SHP77 treated with DMSO at 0.1 percent for 48 hours (cell line): ENCODE measurements at places on chromosomes 12 and 14.

- no peak for DNase-seq
Measured at GRCh38 chr14:69595336-69595735, 16.1 kb upstream of the SUSD6 start.

DNA sequence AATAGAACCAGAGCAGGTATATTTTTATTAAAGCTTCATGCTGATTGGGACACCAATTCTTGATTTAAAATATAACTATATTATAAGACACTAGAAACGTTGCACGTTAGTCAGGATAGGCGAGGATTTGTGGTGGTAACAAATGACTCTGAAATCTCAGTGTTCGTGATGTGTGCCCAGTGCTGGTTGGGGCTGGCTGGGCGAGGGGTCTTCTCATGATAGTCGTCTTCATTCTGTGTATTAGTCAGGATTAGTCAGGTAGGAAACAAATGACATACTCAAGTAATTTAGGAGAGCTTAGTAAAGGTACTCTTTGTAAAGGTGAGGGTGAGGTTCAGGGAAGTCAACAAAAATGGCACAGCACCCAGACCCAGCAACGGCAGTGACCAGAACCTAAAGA, 73.9 kb upstream of the HIF1A start:
- DNase-seq = no peak

- DNase-seq = no peak
Measured at GRCh38 chr14:64723691-64724577, 19.7 kb downstream of the PLEKHG3 start.

GRCh38 chr12:99553461-99553860, 94.1 kb upstream of the GARIN6 start:
- DNase-seq = peak; percentile 2

DNA sequence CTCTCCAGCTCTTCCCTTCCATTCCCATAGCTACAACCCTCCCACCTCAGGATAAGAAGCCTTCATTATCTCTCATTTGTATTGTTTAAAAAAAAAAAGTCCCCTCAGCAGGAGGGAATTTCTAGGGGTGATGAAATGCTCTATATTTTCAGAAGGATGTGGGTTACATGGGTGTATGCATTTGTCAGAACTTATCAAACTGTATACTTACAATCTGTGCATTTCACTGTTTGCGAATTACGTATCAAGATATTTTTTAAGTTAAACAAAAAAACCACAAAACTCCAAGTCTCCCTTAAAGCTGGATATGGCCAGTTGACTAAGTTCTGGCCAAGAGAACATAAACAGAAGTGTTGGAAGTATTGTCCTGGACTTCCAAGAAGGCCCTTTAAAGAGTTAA, 2.0 kb upstream of the FKBP11 start:
- no peak for DNase-seq

DNA sequence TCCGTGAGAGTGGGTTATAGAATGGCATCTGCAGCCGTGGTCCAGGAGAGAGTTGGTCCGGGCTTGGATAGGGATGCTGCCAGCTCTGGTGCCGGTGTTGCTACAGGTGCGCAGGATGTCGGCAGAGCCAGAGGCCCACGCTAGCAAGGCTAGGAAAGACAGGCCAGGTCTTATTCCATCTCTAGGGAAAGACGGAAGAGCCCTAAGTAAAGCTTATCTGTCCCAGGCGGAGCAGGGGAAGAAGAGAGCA, 485 bp upstream of the PSME1 start:
- DNase-seq = no peak

- DNase-seq = no peak
Measured at GRCh38 chr12:5466521-5466960, 34.6 kb downstream of the NTF3 start.

DNA sequence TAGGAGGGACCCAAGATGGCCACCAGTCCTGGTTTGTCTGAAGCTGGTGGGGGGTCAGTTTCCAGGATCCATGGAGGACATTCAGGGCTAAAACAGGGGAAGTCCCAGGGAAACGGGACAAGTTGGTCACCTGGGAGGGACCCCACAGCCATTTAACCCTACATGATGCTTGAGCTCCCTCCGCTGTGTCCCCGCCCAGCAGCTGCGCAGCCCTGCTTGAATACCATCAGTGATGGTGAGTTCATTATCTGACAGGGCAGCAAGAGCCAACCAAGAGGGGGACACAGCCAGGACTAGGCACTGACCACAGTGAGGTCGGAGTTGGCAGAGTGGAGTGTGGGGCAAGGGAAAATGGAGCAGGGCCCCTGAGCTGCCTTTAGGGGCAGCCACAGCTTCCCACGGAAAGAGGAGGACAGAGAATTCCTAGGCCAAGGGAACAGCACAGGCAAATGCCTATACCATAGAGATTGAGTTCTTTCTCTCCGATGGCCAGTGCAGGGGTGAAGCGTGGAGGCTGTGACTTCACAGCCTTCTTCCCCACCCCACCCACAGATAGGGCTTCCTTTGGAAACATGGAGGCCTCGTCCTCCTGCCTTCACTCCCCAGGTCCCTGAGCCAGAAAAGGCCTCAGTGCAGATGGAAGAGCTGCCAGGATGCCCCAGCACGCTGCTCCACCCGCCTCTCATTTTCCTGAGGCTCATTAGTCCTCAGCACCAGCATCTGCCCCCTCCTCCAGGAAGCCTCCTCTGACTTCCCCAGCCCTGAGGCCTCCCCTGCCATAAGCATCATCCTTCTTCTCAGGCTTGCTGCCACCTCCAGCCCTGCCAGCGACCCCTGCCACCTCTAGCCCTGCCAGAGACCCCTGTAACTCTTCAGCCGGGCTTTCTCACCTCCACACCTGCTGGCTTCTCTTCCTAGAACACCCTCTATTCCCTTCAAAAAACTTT, 51.4 kb downstream of the CYP46A1 start:
- DNase-seq = no peak

DNA sequence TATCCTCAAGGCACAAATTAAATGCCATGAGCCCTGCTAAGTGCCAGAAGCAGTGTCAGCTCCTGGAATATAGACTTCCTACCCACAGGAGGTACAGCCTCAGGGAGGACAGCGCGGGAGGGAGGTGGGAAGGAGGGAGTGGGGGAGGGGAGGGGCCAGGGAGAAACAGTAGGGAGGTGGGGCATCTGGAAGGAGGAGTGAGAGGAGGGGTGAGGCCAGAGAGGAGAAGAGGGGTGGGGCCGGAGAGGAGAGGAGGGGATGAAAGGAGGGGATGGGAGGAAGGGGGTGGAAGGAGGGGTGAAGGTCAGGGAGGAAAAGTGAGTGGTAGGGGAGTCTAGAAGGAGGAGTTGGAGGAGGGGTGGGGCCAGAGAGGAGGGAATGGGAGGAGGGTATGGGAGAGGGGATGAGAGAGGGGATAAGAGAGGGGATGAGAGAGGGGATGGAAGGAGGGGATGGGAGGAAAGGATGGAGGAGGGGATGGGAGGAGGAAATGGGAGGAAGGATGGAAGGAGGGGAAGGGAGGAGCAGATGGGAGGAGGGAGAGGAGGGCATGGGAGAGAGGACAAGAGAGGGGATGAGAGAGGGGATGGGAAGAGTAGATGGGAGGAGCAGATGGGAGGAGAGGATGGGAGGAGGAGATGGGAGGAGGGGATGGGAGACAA, 9.2 kb upstream of the CCDC197 start:
- DNase-seq = no peak

GRCh38 chr12:20514598-20514997, 146.3 kb downstream of the PDE3A start:
- no peak for DNase-seq

GRCh38 chr14:78534141-78534540, 364.0 kb downstream of the NRXN3 start:
- DNase-seq = no peak

GRCh38 chr14:66918527-66918926, 270.7 kb upstream of the GARIN2 start:
- DNase-seq = no peak

GRCh38 chr12:9810671-9811070, 16.6 kb upstream of the KLRF1 start:
- DNase-seq = no peak

DNA sequence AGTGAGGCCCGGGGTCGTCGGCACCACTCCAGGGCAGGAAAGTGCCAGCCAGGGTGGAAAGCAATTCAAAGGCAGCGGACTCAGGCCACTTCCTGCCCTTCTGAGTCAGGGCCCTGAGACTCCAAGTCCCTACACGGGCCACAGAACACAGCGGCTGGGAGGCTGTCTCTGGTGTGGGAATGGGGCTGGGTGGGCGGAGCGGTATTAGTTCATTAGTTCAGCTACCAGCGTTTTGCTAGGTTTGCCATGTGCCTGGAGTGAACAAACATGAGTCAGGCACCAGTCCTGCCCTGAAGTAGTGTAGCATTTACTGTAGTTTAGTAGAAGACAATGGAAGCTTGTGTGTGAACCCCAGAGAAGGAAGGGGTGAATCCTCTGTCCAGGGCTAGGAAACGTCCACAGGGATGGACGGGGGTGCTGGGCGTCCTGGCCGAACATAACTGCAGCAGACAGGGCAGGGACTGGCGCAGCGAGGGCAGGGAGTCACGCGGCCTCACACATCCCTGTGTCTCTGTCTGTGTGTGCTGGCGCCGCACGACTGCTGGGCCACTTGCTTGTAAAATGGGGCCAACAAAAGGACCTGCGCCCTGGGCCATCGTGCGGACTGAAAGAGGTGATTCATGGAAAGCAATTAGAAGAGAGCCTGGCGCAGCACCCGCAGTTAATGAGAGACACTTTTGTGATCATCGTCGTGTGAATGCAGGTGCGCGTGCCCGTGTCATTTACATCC, 186.4 kb upstream of the PRMT8 start:
- DNase-seq = no peak

DNA sequence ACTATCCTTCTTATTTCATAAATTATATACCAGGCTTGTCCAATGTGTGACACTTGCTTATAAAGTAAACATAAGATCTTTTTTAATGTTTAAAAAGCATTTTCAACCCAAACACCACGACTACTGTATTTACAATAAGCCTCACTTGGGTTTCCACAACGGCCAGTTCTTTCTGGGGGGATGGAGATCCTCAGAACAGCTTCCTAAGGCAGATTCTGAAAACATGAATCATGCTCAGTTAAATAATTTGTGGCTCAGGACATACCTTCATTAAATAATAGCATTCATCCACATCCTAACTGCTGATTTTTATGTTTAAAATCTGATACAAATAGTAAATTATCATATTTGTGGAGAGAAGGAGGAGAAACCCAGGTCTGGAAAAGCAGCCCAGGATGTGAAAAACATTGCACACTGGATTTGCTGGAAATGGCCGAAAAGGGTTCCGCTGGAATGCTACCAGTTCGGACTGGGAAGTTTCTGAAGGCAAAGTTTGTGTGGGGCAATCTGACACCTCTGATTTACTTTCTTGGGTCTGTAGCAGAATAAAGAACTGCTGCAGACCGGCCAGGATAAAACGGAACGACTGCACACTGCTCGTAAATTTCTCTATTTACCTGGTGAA, 597 bp downstream of the GLT8D2 start:
- DNase-seq = no peak

GRCh38 chr12:18483698-18484325, 222.5 kb downstream of the PIK3C2G start:
- DNase-seq = no peak

DNA sequence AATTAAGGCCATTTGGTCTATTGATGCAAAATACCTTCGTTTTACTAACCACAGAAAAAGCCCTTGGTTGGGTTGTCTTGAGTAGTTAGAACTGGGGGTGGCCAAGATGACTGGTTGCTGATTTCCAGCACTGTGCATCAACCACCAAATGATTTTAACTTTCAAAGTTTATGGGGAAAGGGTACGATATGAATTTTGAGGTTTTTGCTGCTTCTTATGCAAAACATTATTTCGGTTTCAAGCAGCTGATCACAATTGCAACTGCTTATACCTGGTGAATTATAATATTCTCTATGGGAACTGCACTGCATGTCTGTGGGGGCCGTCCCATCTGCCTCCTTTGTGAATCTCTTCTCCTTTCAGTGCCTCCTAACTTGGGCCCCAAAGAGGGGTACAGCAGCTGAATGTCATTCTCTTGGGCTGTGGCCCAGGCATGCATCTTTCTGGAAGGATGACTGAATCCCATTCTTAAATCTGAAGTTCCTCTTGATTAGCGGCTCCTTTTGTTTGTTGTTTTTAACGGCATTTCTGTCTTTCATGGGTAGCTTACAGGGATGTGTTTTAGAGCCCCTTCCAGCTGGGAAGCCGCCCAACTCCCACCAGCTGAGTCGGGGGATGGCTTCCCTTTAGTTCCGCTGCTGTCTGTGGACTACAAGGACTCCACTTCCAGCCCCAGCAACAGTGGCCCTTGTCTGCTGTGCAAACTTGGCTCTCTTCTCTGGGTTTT, 479.8 kb downstream of the ZFP36L1 start:
- no peak for DNase-seq

- no peak for DNase-seq
Measured at GRCh38 chr12:87812681-87813080, 216.5 kb downstream of the C12orf50 start.

DNA sequence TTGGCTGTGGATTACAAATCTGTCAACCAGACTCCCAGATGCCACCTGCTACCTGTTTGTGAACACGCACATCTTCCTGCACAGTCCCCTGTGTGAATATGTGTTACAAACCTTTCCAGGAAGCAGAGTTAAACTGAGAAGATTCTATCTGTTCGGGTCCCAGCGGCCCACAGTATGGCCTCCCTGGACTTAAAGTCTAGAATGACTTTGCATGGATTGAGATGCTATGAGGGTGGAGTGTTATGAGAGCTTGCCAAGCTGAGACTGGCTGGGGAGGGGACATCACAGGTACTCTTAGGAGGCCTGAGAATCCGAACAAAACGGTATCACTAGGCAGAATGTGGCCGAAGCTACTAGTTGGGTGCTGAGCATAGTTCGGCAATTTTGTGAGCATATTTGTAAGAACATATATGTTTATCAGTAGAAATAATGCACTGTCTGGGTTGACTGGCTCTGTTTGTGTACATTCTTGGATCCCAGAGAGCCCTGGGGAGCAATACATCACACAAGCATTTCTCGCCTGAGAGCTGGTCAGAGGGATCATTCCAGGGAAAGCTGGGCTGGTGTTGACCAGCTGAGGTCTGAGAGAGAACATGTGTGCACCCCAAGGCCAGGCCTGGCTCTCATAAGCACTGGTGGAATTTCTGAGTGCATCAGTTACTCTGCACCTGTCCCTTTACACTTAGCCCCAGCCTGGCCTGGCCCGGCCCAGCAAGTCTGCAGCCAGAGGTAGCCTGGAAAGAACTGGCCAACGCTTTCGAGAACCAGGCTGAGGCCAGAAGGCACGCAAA, 29.8 kb upstream of the LTBP2 start:
- no peak for DNase-seq

- DNase-seq = no peak
Measured at GRCh38 chr12:69105101-69105962, 134.0 kb upstream of the CPSF6 start.

GRCh38 chr12:105575235-105575634, 244.7 kb downstream of the C12orf75 start:
- no peak for DNase-seq

DNA sequence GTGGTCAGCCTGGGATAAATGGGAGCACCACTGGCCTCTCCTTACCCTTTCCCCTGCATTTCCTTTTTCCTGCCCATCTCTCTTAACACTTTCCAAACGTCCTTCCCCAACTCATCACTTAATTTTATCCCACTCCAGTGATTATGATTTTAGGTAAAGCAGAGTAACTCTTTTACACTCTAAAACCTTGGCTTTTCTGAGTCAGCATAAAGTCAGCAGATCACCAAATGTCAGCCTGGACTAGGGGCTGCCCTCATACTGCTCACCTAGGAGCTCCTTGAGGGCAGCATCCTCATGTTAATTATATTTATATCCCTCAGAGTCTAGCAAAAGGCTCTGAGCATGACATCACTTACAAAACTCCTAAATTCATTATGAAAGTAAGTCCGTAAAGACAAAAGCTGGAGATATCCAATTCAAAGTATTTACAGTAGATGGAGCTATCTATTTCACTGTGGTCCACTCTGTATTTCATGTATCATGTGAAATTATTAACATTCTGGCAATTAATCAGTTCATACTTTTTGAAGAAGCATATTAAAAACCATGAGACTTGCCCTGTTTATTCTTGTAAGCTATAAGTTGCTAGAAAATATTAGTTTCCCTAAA, 17.0 kb upstream of the DICER1 start:
- no peak for DNase-seq
